ENCODE measurements at places on chromosomes 5 and 9.

DNA sequence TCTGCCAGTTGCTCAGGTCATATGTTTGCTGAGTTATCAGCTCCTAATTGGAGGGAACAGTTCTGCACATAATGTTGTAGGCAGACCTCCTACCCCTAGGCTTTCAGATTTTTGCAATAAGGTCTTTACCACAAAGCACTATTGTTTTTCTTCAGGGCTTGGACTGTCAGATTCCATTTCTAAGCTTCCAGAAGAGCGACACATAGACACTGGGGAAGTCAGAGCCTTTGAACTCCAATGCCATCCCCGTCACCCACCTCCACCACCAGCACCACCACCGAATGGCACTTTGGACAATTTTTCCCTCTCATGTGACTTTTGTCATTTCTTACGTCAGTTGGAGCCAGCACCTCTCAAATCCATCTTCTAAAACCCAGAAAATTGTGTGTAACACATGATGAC lies 28.3 kb upstream of the SPRY4 start:
- no peak for DNase-seq

DNA sequence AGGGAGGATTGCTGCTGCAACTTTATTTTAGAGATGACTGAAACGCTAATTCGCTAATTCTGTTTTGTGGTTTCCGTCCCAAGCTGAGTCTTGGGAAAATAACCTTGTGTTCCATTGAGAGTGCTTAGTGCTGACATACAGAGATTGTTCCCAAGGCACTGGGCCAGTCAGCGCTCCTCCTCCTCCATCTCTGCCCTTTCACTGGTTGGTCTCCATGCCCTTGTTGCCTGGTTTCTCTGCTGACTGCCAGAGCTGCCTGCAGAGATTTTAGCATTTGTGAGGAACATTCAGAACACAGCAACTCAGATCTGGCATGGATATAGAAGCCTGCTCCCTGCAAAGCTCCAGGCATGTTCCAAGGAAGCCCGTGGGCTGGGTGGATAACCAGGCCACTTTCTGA lies 126.0 kb upstream of the IRX2 start:
- DNase-seq = peak; percentile 29

DNA sequence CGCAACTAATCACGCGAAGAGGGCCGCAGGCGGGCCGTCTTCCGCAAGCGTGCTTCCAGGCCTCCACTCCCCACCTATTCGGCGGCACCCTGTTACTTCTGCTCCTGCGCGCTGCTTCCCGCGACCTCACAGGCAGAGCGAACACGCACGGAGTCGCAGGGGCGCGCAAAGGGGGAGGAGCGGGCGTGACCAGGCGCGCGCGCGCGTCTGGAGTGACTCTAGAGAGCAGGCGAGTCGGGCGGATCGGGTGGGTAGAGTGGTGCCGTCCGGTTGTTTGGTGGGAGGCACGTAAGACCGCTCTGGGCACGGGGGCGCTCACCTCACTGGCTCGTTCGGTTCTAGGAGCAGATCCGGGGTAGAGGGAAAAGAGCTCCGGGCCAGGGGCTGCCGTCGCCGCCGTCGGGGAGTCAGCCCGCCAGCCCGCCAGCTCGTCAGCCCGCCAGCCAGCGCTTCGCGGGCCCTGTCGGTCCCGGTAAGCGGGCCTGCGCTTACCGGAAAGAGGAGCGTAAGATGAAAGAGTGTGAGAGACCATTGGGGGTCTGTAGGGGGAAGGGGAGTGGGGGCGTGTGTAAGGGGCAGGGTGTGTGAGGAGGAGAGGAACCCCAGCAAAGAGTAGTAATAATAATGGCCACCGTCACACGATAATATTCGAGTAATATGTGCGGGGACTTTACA lies at the start of gene CNOT8:
Gene CNOT8, plus strand, starts transcription at position 331 of the 675 bp plus-strand sequence. CDS start 4,652 bp downstream, outside the sequence.
- DNase-seq = peak; percentile 96

DNA sequence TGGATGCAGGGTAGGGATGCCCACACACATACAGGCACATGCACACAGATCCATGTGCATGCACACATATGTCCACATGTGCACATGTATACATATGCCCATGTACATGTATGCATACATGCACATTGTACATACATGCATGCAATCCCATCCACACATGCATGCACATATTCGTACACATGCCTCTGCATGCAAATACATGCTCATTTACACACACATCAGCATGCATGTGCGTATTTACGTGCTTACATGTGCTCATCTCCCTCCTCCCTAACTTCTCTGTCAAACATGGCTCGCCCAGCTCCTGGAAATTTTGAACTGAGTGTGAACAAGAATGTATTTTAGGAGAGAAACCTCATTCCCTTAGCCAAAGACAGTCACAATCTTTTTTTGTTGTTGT lies 6.2 kb downstream of the KCNT1 start:
- DNase-seq = no peak

DNA sequence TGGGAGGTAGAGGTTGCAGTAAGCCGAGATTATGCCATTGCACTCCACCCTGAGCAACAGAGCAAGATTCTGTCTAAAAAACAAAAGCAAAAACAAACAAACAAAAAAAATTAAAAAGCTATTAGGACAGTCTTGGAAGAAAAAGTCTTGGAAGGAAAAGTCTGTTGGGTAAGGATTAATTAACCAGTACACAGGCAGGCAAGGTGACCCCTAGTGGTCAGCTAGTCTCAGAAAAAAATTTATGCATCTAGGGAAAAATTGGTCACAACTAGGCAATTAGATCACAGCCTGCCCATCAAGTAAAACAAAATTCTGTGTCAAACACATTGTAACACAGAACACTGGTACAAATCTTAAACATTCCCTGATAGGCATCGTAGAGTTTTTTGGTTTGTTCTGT lies 6.7 kb upstream of the ANKRD18B start:
- DNase-seq = no peak

DNA sequence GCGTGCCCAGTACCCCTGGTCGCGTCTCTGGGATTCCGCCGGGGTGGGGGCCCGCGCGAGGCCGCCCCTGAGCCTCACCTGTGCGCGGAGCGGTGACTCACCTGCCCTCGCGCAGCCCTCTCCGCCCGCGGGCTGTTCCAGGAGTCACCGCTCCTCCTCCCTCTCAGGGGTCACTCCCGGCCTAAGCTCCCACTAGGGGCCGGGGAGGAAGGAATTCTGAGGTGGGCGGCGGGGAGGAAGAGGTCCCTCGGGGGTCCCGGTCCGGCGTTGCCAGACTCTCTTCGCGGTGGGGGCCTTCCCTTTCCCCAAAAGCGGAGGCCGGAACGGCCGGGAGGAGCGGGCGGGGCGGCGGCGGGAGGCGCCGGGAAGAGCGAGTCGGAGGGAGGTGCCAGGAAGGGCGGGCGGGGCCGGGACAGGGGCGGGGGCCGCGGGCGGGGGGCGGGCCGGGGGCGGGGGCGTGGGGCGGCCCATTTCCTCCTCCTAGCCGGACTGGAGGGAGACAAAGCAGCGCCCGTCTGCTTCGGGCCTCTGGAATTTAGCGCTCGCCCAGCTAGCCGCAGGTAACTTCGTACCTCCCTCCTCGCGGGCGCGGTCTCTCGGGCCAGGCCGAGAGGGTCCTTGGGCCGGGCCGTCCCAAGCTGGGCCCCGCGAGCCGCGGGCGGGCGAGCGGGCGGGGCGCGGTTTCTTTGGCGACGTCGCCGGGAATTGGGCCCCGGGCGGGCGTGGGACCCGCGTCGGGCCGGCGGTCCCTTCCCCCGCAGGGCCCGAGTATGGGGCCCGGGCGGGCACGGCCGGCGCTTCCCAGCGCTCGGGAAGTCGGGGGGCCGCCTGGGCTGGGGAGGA lies at the start of gene CTNNA1:
Gene CTNNA1, plus strand, starts transcription at position 475 of the 843 bp plus-strand sequence. CDS start 28,500 bp downstream, outside the sequence.
- DNase-seq = peak; percentile 52

All from spinal cord (tissue), 10 donors.